Fibroblast of skin of back (primary cell): ENCODE measurements at places on chromosomes 3 and 15.
A peak's percentile ranks its signal among the peaks of the same experiment; 100 is the strongest.

- DNase-seq, result peak; percentile 54
Measured at GRCh38 chr15:57118013-57118799, 199.8 kb downstream of the TCF12 start.

DNA sequence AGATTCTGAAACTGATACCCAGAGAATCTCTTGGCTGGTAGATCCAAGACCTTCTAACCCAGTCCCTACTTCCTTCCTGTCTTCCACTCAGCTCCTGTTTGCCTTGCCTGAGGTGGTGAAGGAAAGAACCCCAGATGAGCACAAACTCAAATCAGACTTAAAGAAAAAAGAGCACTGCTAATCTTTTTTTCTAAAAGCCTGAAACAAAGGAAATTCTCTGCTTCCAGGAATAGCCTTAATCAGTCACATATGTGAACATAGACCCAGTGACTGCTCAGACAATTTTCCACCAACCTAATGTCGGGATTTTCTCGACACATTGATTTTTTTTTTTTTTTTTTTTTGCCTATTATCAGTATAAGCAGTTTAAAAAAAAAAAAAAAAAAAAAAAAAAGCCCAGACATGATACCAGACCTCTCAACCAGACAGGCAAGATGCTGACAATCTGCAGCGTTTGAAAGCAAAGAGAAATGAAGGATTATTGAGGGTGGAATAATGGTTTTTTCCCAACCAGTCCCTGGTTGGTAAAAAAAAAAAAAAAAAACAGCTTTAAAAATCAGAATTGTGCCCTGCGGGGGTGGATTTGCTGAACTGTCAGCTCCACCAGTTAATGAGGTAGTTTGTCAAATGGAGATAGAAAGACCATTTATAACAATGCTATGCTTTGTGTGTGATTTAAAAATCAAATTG is 256.8 kb upstream of the RARB start:
- peak; percentile 6 for DNase-seq

GRCh38 chr3:157109267-157110141 is 50.4 kb downstream of the CCNL1 start:
- DNase-seq, result no peak

DNA sequence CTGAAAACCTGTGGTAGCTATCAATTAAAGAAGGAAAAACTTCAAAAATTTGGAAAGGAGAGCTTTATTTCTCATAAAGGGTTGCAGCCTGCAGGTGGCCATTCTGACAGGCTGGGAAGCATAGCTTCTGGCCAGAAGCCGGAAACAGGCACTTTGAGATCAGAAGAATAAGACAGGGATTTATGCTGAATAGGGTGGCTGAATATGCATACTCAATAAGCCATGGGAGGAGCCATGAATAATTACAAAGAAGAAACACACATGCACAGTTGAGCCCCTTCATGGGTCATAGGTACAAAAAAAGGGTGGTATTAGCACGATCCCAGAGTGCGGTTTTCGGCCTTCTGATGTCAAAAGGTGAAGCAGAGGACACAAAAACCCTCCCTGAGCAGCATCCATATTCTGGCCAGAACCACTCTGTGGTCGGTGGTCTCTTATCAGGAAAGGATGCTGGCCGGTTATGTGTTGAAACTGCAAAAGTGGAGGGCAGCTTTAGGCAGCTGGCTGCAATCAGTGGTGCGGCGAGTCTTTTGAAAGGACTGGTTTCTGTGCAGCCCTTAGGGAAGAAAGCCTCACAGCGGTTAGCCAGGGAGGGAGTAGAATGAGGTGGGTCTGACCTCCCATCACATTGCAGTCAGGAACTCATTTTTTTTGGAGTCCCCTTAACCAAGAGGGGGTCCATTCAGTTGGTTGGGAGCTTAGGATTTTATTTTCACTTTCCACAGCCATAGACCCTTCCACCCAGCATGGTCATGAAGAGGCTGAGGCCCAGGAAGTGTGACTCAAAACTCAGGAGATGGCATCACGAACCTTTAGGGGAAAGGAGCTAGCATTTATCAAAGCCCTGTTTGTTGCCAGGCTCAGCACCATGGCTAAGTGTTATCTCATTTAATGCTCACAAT is 34.7 kb upstream of the CCDC174 start:
- DNase-seq, result no peak

GRCh38 chr3:81707996-81708395 is 53.4 kb downstream of the GBE1 start:
- no peak for DNase-seq

DNA sequence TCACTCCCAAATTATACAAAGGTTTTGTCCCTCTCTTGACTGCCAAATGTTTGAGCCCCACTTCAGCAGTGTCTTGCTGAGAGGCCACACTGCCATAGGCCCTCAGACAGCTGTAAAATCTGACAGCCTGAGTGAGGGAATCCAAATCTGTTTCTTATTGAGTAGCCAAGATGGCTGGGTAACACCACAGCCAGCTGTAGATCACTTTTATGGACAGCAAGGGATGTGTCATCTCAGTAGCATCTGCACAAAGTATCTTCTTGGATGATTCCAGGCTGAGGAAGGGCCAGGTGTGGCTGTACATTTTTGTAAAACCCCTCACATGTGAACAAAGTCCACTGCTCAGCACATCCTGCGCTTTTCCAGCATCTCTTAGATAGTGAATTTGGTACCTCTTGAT is 237.0 kb upstream of the LRTM1 start:
- no peak for DNase-seq

DNA sequence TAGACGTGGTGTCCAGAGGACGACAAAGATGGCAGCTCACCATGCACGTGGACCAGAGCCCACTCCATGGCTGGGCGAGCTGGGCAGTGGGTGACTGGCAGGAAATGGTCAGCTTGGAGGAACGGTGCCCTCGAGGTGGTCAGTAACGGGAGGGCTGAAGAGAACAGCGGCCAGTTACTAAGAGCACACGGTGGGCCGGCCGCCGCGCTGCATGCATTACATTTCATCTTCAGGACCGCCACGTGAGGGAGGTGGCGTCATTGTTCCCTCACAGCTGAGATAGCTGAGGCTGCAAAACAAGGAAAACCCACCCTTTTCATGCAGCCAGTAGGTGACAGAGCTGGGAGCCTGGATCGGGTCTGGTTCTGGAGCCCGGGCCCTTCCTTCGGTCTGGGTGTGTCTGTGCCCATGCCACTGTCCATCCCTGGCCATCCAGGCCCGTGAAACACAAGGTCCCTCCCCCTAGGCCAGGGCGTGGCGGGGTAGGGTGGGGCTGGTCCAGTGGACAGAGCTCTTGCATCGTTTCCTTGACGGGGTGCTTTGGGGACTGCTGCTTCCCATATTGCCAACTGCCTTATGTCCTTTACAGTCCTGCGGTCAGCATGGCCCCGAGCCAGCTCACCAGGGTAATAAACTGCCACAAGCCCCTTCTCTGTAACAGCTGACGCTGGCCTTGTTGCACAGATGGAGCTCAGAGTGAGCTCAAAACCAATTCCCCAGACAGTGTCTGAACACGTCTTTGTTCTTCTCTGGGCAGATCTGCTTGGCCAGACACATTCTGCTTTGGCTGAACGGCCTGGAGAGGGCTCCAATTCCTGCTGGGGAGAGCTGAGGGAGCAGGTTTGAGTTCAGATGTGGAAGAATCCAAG is 51.8 kb downstream of the RGMA start:
- DNase-seq, result peak; percentile 35
